ENCODE measurements at places on chromosomes 12 and 14.

GRCh38 chr12:72338437-72338836 is 66.3 kb downstream of the TRHDE start:
- DNase-seq: no peak

DNA sequence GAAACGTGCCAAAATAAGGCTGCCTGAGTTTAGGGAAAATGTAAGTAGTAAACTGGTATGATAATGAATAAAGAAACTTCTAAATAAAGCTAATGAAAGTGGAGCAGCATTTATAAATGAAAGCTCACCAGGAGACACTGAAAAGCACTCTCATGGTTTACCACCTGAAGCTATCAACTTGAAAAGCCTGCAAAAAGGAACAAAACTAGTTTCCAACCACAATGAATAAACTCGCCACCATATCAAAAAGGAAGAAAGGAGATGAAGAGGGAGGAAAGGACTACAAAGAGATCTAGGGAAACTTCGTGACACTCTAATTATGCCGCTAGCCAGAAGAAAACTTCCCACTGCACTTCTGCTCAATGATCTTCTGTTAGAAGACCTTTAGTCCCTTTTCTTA is 66.7 kb downstream of the MED13L start:
- no peak for DNase-seq

GRCh38 chr12:71430756-71431155 is 8.8 kb upstream of the LGR5 start:
- DNase-seq: no peak

DNA sequence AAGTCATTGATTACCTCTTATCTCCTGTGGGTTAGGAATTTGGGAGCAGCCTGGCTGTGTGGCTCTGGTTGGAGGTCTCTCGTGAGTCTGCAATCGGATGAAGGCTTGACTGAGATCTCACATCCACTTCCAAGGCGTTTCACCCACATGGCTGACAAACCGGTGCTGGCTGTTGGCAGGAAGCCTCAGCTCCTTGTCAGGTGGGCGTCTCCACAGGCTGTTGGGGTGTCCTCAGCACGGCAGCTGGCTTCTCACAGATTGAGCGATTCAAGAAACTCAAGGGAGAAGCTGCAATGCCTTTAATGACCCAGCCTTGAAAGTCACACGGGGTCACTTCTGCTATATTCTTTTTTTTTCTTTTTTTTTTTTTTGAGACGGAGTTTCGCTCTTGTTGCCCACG is 28.6 kb upstream of the CORO1C start:
- DNase-seq: no peak

- peak; percentile 75 for DNase-seq
These were observed 363 bp upstream of the LMO3 start for GRCh38 chr12:16606201-16606849.

DNA sequence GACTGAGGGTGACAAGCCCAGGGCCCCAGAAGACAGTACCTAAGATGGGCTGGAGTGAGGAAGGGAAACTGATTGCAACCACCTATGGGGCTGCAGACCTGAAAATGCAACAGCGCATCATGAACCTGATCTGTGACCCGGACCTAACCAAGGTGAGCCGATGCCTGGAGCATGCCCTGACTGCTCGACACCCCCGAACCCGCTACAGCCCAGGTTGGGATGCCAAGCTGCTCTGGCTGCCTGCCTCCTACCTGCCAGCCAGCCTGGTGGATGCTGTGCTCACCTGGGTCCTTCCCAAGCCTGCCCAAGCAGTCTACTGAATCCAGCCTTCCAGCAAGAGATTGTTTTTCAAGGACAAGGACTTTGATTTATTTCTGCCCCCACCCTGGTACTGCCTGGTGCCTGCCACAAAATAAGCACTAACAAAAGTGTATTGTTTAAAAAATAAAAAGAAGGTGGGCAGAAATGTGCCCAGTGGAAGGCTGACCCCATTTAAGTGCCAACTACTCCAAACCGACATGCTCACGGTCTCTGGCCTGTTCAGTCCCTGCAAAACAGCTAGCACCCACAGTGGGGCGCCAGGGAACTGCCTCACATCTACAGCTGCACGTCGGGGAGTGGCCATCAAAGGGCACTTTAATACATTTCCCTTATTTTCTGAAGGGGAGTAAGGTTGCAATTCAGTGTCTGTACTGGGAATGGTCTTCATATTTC is 4.2 kb downstream of the RDH5 start:
- peak; percentile 59 for DNase-seq

DNA sequence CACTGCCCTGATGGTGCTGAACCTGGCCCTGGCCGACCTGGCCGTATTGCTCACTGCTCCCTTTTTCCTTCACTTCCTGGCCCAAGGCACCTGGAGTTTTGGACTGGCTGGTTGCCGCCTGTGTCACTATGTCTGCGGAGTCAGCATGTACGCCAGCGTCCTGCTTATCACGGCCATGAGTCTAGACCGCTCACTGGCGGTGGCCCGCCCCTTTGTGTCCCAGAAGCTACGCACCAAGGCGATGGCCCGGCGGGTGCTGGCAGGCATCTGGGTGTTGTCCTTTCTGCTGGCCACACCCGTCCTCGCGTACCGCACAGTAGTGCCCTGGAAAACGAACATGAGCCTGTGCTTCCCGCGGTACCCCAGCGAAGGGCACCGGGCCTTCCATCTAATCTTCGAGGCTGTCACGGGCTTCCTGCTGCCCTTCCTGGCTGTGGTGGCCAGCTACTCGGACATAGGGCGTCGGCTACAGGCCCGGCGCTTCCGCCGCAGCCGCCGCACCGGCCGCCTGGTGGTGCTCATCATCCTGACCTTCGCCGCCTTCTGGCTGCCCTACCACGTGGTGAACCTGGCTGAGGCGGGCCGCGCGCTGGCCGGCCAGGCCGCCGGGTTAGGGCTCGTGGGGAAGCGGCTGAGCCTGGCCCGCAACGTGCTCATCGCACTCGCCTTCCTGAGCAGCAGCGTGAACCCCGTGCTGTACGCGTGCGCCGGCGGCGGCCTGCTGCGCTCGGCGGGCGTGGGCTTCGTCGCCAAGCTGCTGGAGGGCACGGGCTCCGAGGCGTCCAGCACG is 4.7 kb downstream of the LTB4R start:
- no peak for DNase-seq

- DNase-seq: peak; percentile 51
These were observed 451.2 kb downstream of the RPS29 start for GRCh38 chr14:49134940-49135339.

GRCh38 chr14:51602310-51602709 is 49.4 kb upstream of the FRMD6 start:
- no peak for DNase-seq

DNA sequence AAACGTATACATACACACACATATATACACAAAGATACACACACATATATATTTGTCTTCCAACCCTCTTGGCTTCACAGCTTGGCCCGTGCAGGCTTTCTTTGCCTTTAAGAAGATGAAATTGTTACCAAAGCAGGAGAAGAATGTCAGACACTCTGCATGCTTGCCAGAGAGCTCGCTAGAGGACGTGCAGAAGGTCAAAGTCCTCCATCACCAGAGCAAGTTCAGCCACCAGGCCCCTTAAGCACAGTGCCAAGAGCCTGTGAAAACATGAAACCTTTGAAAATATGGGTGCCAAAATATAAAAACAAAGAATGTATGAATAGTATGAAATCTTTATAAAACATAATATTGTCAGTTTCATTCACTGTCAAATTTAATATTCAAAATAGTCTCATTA is 14.9 kb upstream of the MCRS1 start:
- DNase-seq: no peak

Data from NCI-H1694 treated with DMSO at 0.1 percent for 48 hours (cell line).